ENCODE measurements at places on chromosomes 1 and 21.

DNA sequence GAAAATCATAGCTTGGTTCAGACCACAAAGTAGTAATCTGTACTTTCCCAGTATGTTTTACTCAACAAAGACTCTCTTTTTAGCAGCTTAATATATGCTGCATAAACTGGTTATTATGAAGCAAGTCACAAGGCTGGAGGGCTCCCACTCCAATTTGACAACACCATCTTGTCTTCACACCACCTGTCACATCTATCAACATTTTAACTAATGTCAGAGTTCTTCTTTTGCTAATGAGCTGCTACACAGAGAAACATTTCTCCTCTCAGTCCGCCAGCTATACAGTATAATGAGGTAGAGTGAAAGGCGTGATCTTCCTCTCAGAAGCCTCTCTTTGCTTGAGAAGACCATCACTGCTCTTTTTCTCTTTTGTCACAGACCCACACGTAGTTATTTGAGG, 230.1 kb downstream of the BARHL2 start:
- no peak for DNase-seq

DNA sequence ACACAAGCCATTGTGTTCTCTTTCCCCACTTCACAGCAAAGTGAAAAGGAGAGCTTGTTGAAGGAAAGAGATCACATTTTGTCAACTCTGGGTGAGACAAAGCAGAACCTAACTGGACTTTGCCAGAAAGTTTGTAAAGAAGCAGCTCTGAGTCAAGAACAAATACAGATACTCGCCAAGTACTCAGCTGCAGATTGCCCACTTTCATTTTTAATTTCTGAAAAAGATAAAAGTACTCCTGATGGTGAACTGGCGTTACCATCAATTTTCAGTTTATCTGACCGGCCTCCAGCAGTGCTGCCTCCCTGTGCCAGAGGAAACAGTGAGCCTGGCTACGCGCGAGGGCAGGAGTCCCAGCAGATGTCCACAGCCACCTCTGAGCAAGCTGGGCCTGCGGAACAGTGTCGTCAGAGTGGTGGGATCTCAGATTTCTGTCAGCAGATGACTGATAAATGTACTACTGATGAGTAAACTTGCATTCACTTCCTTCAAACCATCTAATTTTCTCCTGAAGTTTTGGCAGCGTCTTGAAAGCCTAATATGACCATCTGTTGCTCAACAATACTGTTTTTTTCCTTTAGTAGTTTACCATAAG, 43.7 kb downstream of the BACH1 start:
- no peak for DNase-seq

DNA sequence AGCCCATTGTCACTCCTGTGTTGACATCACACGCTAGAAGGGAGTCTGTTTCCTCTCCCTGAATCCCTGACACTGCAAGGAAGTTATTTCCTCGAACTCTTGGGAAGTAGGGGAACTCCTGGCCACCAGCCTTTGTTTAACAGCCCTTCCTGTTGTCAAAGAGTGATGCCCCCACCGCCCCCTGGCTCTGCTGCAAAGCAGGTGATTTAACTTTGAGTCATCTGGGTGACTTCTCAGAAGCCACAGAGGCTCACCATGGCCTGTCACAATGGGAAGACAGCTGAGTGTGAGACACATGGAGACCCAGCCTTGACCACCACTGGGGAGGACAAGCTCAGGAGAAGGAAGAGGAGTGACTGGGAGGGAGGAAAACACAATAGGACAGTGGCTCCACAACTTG, 182.8 kb downstream of the PSMG1 start:
- no peak for DNase-seq

- DNase-seq, result no peak
These were observed 14.5 kb upstream of the LRRC38 start for GRCh38 chr1:13528320-13528719.

DNA sequence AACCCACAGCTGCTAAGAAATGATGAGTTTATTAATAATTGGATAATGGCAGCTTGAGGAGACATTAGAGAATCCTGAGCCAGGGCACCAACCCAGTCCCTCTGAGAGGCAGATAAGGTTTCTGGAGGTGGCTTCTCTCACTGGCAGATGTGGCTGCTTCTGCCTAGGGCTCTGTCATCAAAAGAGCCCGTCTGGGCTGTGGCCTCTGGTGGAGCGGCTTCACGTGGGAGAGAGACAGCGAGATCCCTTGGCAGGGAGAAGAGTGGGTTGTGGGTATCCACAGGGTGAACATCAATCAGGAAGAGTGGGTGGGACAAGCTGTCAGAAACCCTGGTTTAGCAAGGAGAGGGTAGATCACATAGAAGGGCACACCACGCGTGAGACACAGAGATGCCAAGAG, 30.0 kb downstream of the VWA5B1 start:
- no peak for DNase-seq
